ENCODE measurements at places on chromosomes 11 and 22.

DNA sequence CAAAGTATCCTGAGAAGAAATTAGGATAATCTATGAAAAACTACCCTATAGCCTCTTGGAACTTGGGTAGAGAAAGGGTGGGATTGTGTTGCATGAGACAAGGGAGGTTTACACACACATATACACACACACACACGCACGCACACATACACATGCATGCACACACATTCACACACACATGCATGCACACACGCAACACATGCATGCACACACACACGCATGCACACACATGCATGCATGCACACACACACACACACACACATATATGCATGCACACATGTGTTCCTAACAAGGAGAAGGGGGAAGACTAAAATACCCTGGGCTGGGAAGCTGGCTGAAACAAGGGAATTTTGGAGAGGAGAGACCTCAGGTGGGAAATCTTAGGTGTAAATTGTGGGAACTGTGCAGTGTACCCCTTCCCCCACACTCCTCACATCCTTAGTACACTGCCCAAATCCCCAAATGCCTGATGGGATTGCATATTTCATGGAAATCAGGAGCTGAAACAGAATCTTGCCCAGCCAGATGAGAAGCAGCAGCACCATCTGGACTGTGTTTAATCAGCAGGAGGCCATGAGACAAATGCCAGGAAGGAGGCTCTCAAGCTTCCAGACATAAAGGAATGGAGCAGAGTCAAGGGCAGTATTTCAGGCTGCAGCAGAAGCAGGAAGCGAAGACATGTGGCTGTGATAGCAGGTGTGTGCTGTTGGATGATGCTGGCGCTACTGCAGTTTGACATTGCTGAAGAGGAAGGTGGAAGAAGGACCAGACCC lies 14.6 kb upstream of the POLD3 start:
- DNase-seq: no peak

- no peak for DNase-seq
These were observed 5.6 kb upstream of the SMCO4 start for GRCh38 chr11:93548679-93549319.

- DNase-seq: no peak
These were observed 101.9 kb downstream of the MRTFA start for GRCh38 chr22:40534379-40535188.

DNA sequence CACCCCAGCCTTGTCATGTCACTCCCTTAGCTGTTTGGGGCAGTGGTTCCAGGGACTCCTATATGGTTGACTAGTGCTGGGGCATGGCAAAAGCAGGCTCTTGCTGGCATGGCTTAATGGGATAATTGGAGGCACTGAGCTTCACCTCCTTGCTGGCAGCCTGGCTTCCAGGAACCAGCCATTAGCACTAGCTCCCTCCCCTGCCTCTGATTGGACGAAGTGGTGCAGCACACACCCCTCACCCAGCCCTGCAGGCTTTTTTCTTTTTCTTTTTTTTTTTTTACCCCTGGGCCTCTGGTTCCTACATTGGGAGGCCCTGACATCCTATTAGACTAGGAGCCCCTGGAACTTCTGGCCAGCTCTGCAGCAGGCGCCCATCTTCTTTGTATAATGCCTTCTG lies 18.6 kb downstream of the PHLDB1 start:
- DNase-seq: no peak

GRCh38 chr11:45272701-45273100 lies 13.4 kb downstream of the SYT13 start:
- no peak for DNase-seq

DNA sequence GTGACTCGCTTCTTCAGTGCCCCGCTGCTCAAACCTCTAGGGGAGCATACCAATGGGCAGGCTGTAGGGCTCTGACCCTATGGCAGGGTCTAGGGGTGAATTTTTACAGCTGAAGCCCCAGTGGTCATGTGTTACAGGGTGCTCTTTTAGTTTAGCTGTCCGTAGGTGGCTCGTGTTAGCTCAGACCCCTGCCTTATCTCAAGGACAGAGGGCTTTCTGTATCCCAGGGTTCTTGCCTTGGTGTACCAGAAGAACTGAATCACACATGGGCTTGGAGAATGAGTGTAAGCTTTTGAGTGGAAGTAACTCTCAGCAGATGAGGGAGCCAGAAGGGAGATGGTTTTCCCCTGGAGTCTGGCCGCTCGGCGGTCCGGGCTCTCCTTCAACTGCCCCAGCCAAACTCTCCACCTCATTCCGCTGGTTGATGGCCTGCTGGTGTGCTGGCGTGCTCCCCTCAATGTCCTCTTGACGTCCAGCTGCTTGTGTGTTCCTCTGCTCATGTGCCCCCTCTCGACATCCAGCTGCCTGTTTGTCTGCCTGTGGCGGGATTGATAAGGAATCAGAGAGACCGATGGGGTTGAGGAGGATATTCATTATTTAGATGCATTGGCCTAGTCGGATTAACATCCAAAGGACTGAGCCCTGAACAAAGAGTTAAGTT lies 37.5 kb downstream of the BIRC2 start:
- DNase-seq: no peak

- DNase-seq: no peak
These were observed 15.0 kb downstream of the UBE2L6 start for GRCh38 chr11:57552479-57552878.

GRCh38 chr22:43550024-43550620 lies 138.3 kb downstream of the MPPED1 start:
- DNase-seq: no peak

DNA sequence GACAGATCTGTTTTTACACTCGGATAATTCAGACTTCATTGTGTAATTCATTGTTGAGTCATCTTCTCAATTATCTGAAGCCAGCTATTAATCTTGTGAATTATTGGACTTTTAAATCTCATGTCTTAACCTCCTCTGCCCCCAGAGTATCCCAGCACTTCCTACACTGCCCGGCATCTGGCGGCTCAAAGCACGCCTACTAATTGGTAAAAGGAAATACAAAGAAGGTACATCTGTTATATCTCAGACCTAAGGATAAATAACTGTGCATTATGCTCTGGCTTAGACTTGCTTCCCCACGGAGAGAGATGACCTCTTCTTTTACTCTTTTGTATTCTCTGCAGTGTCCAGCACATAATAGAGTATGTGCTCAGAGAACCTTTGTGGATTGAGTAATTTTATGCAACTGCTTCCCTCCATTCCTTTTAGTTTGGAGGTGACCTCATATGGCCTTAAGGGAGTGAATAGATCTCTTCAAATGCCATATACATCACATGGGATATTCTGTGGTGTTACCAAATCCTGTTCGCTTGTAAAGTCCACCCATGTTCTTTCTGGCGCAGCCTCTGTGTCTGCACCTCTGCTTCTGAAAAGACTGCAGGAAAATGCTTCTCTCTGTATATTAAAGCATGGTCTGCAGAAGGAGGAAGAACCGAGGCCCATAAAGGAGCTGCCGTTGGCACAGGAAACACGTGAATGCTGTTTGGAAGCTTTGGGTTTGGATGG lies 125.6 kb upstream of the SORL1-AS1 start:
- no peak for DNase-seq

DNA sequence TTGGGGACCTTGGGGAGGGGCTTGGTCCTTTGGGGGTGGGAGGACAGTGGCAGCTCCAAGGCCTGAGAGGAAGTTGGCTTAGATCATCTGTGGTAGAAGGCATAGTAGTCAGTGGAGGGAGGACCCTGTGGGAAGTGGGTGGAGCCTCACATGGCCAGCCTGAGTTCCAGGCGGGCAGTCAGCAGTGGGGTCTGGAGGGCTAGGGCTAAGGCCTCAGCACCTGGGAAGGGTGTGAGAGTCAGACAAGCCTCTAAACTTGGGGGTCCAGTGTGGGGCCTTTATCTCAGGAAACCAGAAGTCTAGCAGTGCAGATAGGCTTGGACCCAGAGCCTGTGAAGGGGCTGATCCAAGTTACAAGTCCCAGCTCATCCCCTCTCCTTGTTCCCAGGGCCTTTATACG lies 4.0 kb downstream of the NLRX1 start:
- no peak for DNase-seq

- DNase-seq: no peak
These were observed 1.8 kb upstream of the PDE3B start for GRCh38 chr11:14641801-14642200.

DNA sequence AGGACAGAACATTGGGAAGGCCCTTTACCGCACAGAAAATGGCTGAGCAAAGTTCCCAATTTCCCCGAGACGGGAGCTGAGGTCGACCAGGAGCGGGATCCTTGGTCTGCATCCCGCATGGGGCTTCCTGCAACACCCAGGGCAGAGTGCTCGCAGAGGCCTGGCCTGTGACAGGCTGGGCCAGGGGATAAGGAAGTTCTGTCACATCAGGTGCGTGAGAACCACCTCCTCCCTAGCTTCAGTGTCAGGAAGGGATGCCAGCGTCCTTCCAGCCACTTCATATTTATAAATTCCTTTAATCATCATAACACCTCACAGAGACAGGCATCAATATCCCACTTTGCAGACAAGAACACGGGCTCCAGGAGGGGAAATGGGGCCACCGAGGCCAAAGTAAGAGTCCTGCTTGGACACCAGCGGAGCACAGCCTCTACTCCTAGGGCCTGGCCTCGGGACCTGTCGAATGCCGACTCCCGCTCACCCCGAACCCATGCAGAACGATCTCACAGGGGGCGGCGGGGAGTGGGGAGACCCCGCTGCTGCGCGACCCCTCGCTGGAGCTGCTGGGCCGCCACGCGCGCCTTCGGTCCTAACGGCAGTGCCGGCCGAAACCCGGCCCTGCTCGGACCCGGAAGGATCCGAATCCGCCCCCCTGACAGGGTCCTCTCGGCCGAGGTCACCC lies 532 bp downstream of the BET1L start:
- DNase-seq: peak; percentile 32

DNA sequence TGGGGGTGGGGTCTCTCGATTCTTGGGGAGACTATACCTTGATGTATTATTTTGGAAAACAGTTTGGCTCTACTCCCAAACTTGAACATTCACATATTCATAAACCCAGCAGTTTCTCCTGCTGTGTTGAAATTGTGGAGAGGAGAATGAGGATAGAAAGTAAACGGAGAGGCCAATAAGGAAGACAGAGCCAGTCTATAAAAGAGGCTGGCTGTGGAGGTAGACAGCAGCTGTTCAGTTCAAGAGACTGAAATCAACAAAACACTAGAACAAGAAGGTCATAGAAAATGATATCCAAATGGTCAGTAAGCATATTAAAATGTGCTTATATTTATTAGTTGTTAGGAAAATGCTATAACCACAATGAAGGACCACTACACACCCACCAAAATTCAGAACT lies 1.9 kb upstream of the MOGAT2 start:
- DNase-seq: no peak

DNA sequence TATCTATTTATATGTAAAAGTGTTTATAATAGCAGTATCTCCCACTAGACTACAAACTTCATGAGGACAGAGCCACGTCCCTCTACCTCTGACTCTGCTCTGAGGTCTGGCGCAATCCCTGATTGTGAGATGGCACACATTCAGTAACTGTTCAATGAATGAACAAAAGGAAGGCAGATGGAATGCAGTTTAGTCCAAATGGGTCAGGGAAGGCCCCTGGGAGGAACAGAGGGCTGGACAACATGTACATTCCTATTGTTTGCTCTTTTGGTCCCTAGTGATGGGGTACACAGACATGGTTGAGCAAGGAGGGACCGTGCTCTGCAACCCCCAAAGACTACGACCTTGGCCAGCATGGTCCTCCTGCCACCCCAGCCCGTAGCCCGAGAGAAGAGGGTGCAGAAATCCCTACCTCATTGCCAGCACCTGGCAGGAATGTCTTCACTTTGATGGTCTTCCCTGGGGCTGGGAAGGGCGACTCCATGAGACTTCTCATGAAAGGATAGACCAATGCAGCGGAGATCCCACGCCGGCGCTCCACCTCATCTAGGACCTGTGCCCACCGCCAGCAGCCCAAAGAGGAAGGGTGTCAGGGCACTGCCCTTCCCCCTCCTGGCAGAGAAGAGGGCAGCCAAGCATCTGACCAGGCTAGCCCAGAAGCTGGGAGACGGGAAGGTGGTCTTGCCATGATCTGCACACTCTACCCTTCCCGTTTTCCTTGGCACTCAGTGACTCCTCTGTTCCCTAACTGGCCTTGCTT lies 24.3 kb downstream of the RPL27A start:
- no peak for DNase-seq

DNA sequence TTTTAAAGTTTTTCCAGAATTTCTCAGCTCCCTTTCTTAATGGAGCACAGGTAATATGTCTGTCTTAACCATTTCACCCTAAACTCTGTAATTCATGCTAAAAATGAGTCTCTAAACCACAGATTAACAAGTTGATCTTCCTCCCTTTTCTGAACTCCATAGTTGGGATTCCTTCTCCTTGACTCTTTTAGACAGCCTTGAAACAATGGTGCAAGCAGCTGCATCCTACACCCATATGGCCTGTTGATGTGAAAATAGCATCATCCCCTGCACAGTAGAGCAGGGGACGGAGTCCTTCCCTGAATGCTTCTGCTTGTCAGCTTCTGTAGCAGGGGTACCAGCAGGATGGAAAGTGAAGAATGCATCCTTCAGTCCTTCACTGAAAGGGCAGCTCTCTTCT lies 192.8 kb upstream of the SORL1-AS1 start:
- no peak for DNase-seq

- DNase-seq: no peak
These were observed 180.5 kb upstream of the NECTIN1 start for GRCh38 chr11:119909495-119909894.

DNA sequence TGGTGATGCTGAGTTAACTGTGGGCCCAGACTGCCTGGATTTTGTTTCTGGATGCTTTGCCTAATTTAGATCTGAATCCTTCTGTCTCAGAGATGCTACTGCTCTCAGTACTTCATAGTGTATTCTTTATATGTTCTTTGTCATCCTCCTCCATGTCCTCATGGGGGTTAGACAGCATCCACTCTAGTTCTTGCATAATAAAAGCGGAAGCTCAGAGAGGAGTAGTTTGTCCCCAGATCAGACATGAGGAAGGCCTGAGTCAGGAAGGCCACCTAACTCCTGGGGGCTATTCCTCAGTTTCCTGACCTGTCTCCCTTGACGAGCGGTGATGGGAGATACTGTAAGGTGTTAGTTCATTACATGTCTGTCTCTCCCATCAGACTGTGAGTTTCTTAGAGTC lies 90.2 kb downstream of the SCN3B start:
- DNase-seq: no peak

DNA sequence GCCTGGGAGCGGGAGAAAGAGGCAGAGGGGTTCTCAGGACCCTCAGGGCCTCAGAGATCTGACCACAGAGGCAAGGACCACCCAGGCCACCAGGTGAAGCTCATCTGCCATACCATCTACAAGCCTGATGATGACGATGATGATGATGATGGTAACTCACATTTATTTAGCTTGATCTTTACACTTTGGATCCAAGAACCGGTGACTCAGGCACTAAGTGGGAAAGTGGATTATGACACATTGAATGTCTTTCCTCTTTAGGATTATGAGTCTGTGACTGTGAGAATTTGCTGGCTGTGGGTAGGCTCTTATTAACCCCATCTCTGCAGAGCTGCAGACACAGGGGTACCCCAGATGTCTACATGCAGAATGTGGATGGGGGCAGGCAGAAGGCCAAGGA lies 110.3 kb downstream of the DSCAML1 start:
- DNase-seq: no peak

GRCh38 chr11:5694642-5695041 lies 5.1 kb downstream of the TRIM22 start:
- DNase-seq: no peak

GRCh38 chr11:66388780-66389386 lies 17.3 kb upstream of the SLC29A2 start:
- no peak for DNase-seq

All from GM19239 (cell line).